Naive B cell (primary cell): ENCODE measurements at places on chromosomes 6 and 20. TPM values are rescaled to one million over a fixed set of nuclear protein-coding genes. Genes with fewer than 3 reads are reported as not detected.

- DNase-seq, result no peak
These were observed 1.5 kb downstream of the GPANK1 start for GRCh38 chr6:31663126-31663960.

- DNase-seq, result no peak
These were observed 21.1 kb downstream of the STX11 start for GRCh38 chr6:144171406-144171805.

- DNase-seq, result peak; percentile 60
These were observed 9.5 kb upstream of the SFT2D1 start for GRCh38 chr6:166351715-166352285.

DNA sequence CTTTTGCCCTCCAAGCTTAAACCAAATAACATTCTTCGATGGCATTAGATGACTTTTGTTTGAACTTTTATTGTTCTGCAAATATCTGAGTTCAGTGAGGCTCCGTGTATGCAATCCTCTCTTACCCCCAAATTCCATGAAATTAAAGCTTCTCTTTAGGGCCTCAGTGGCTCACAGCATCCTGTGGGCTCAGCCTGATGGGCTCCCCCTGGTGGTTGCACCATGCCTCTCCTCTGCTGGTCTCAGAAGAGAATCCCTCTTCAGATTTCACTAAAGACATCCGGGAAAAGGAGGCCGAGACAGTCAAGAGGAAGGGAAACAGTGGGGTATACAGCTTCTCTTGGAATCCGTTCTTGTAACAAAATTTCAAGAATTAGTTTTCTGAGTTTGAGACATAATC lies 331.6 kb upstream of the NT5E start:
- DNase-seq, result no peak

The MDFI gene
- not detected for polyA plus RNA-seq

The MAS1 gene
- not detected for polyA plus RNA-seq
